ENCODE measurements at places on chromosomes 1 and 21. TPM values are rescaled to one million over a fixed set of nuclear protein-coding genes. Genes with fewer than 3 reads are reported as not detected.

Gene HFM1
- total RNA-seq, result 1.7 TPM

Gene CADM3
- 3.7 TPM for total RNA-seq

Gene CLIC4
- 325 TPM for total RNA-seq

Gene ADAM30
- total RNA-seq, result not detected

Gene SCYL3
- total RNA-seq, result 5.6 TPM

DNA sequence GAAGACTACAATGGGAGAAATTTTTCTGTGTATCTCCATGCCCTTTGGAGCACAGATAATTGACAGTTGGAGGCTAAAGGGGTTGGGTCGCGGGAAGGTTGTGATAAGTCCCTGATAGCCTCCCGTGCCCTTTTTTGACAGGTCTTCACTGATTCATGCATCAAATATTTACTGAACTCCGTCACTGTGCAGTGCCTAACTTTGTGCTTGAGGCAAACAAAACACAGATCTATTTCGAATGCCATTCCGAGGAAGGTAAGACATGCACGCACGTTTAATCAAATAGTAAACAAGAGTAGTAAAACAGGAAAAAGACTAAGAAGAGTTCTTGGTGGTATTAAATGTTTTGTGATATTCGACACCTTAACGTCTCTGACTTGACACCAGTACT, 494 bp upstream of the PIP5K1A start:
- DNase-seq, result no peak

DNA sequence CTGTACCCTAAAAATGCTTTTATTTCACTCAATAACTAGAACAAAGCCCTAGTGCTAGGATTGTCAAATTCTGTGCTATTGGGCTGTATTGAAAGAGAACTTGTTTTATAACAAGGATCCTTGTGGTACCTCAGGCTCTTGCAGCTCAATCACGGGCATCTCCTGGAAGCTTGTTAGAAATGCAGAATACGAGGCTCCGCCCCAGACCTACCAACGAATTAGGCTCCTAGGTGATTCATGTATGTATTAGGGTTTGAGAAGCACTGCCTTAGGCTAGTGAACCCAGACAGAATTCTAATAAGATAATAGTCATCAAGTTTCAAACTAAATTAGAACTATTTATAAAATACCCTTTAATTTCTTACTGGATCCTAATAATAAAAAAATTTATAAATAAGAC, 45.6 kb downstream of the ZZZ3 start:
- no peak for DNase-seq

GRCh38 chr1:225877580-225877979, 4.6 kb downstream of the TMEM63A start:
- peak; percentile 65 for DNase-seq

- no peak for DNase-seq
Measured at GRCh38 chr1:119080586-119080985, 59.9 kb downstream of the WARS2 start.

- peak; percentile 29 for DNase-seq
Measured at GRCh38 chr1:53593758-53594380, 134.7 kb downstream of the DMRTB1 start.

GRCh38 chr1:182607566-182607965, 3.4 kb upstream of the RGS16 start:
- DNase-seq, result no peak
